Activated effector memory CD4-positive, alpha-beta T cell treated with Interleukin-2 at 50 U/mL for 16 hours (primary cell): ENCODE measurements at places on chromosomes 1 and 21.

- no peak for DNase-seq
These were observed 32.5 kb upstream of the IVNS1ABP start for GRCh38 chr1:185349556-185349955.

GRCh38 chr1:53068314-53069099, 6.5 kb downstream of the PODN start:
- no peak for DNase-seq

DNA sequence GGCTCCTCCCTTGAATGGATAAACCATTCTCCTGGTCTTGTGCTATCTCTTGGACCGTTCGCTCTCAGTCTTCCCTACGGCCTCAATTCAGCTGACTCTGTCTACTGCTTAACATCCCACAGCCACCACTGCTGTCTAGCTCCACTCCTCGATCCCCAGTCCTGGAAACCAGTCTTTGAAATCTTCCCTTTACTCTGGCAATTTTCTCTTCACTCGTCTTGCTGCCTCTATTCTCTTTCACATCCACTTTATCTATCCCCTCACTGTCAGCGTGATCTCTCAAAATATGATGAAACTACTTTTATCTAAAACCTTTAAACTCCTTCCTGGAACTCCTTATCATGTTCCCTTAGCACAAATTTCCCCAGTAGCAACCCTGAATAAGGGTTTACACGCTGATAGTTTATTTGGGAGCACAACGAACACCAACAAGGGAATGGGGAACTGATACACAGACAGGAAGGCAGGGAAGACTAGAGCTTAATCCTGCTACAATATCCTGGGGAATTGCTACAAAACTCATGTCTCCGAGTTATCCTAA, 131.6 kb upstream of the SAMSN1 start:
- no peak for DNase-seq

GRCh38 chr1:197200272-197200899, 53.9 kb upstream of the ASPM start:
- no peak for DNase-seq

DNA sequence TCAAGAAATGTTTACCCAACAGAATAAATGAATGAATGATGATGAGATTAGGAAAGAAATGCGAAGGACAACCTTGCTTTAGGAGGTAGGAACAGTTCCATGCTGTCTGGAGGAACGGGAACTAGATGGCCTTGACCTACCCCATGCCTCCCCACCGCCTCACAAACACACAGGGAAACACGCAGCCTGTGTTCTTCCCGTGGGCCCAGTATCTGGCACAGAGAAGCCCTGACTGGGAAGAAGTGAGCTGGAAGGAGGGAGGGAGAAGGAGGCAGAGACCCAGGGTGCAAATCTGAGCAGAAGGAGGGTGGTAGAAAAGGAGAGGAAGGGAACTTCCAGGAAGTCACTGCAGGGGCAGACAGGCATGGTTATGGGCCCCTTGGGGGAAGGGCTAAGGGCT, 3.5 kb upstream of the ADORA1 start:
- DNase-seq, result no peak

GRCh38 chr21:35720208-35720731, 340.1 kb downstream of the SETD4 start:
- no peak for DNase-seq

DNA sequence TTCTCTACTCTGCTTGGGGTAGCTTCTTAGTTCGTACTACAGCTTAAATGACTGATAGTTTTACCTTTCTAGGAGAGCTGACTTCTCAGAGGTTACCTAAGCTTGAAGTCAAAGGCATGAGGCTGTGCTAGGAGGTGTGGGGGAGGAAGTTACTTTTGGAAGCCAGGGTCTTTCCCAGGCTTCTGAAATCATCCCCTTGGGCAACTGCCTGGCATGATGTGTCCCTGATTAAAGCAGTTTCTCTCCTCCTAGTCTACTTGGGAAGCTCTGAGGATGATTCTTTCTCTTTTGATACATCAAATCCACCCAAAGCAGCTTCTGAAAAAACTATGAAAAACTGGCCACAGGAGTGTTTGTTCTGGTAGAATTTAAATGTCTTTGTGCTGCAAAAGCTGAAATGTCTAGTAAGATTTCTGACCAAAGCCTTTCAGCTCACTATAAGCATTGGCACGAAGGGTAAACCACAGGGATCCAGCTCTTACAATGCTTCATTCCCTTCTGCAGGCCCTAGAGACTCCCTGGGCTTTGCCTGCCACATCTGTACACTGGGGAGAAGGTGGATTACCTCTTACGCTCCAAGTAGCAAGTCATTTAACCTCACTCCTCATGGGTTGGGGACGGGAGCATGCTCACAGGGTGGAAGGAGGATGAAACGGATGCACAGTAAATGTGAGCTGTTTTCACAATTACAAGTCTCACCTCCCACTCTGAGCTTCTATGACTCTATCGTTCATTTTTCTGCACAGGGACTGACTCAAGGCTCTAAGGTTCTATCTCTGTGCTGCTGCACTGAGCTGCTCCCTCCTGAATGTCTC, 59.6 kb downstream of the RUNX1 start:
- DNase-seq, result no peak

GRCh38 chr1:228378090-228378872, 28.4 kb downstream of the TRIM11 start:
- DNase-seq, result peak; percentile 34

DNA sequence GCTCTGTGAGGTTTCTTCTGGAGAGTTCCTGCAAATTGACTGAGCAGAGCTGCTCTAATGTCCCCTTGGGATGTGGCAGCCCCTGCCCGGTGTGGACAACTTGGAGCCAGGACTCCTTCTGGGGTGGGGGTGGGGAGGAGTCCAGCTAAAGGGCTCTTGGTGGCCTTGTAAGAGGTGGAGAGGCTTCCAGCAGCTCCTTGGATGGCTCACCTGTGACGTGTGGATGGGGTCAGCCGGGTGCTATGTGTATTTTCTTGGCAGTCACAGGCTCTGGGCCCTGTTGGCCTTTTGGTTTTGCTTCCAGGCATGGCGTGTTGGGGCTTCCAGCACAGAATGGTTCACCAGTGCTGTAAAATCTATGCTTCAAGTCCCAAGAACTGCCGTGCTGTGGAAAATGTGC, 38.2 kb downstream of the TRAPPC10 start:
- no peak for DNase-seq

GRCh38 chr1:94974241-94974640, 47.3 kb upstream of the CNN3 start:
- no peak for DNase-seq

DNA sequence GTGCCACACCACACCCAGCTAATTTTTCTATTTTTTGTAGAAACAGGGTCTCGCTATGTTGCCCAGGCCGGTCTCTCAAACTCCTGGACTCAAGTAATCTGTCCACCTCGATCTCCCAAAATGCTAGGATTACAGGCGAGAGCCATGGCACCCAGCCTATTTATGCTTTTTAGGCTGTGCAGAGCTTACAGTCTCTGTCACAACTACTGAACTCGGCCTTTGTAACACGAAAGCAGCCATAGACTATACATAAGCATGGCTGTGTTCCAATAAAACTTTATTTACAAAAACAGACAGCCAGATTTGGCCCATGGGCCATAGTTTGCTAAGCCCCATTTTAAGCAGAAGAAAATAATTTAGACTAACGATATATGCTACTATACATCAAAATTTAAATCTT, 54.4 kb downstream of the NID1 start:
- DNase-seq, result no peak

GRCh38 chr1:173868266-173869020, at the start of gene ZBTB37:
TSS of gene ZBTB37 (plus strand) at chr1:173868380. CDS start at chr1:173870226, 1,846 bp downstream.
- DNase-seq, result peak; percentile 91

DNA sequence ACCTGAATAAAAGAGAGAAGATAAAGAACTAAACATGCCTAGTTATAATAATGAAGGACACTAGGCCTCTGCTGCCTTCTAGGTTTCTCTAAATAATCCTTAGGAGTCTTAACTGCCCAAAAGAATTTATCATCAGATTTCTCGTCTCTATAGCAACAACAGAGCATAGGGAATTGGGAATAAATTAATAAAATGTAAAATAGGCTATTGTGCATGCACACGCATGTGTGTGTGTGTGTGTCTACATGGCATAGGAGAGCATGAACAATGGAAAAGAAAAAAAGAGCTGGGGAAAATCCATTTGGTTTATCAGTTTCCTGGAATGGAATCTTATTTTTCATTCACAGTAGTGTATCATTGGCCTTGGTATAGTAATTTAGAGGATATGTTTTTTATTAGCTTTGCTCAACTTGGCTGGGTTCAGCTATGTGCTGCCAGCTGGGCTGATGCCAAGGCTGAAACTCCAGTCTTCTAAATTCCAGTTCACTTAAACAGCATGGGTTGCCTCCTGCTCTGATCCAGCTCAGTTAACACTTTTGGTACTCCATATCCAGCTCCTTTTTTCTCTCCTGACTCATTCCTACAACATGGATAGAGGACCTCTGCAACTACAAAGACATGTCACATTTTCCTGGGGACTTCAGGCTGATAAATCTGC, 80.6 kb upstream of the SLFNL1 start:
- DNase-seq, result no peak

- no peak for DNase-seq
These were observed 16.8 kb downstream of the S100A10 start for GRCh38 chr1:151976858-151977257.

DNA sequence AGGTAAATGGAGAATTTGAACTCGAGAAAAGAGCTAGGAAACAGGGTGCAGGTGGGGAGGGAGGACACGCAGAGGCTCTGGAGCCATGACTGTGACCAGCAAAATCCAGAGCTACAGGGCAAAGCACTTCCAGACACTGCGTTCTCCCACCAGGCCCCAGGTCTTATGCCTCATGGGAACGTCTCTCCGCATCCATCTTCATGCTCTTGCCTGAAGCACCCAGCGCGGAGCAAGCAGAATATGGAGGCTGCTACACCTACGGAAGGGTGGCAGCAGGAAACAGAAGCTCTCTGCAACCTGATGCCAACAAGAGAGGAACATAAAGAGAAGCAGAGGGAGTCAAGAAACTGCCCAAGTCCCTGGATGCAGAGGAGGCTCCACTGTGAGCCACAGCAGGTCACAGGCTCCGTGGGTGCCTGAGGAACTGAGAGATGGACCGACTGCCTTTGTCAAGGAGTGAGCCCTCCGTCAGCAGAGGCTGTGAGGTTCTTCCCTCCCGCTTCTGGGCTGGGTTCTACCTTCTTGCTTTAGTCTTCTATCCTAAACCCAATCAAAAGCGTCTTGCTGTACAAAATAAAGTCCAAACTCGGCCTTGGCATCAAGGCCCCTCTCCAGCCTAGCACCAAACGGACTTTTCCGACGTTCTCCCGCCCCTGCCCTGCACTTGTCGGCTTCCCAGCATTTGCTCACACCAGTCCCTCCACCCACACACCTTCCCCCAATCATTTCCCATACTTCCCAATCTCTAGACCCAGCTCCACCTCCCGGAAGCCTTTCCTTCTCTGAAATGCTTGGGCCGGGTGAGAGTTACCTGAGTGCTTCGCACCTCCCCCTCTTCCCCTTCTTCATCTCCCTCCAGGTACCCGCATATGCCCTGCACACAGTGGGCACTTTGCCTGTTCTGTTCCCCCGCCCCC, 930 bp downstream of the DHCR24 start:
- no peak for DNase-seq

GRCh38 chr1:20386323-20387081, 95.8 kb downstream of the VWA5B1 start:
- no peak for DNase-seq
